ENCODE measurements at places on chromosomes 1 and 21. TPM values are rescaled to one million over a fixed set of nuclear protein-coding genes. Genes with fewer than 3 reads are reported as not detected.

DNA sequence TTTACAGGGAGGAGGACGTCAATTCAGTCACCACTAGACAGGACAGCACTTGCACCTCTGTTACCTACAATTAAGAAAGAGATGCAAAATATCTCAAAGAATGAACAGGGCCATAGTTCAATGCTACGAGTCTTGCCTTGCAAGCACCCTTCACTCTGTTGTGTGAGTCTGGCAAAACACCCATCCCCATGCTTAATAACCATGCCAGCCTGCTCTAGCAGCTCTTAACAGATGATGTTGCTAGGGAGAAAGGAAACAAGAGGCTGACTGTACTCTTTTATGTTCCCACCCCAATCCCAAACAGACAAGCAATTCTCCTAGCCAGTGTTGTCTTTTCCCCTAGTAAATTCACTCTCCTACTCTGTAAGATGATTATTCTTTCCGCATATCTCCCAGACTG is 5.3 kb downstream of the CBR1 start:
- no peak overlapping the region for H3K4me3 ChIP-seq
- peak; percentile 27 for DNase-seq
- peaks cover 24% of the 10 kb centered on the region for H3K4me1 ChIP-seq

DNA sequence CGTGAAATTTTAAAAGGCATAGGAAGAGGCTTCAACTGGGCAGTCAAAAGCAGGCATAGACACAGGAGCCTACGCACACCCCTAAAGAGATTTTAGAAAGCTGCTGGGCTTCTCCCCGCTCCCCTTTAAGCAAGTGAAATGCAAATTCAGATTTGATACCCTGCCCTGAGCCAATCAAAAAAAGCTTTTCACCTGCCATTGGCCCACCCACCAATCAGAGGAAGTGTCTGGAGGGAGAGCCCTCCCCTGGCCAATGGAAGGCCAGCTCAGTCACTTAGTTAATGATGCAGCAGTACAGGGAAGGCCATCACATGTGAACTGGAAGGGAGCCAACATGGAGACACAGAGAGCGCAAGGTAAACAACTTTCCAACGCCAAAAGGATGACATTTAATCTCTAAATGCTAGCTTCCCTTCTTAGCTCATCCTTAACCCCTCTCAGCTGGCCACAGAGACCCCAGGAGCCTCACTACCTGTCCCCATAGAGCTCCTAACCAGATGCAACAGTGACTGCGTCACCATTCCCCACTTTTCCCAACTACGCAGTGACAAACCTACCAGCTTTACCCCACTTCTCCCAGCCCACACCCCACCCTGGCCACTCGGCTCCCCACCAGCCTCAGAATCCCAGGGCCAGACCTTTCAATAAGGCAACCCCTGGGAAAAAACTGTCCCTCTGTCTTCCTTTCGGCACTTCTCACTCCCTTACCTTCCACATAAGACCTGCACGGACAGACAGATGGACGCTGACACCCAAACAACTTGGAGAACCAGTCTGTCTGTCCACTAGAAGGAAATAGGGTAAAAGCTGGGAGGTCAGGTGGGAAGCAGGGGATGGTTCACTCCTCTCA is 71.0 kb downstream of the CD46 start:
- H3K4me3 ChIP-seq, result peak overlapping the region; percentile 42
- H3K27ac ChIP-seq, result peak overlapping the region; percentile 94
- DNase-seq, result peak; percentile 97
- H3K27me3 ChIP-seq, result no peaks in the 10 kb centered on the region

The S100A14 gene
- polyA plus RNA-seq, result 764 TPM

DNA sequence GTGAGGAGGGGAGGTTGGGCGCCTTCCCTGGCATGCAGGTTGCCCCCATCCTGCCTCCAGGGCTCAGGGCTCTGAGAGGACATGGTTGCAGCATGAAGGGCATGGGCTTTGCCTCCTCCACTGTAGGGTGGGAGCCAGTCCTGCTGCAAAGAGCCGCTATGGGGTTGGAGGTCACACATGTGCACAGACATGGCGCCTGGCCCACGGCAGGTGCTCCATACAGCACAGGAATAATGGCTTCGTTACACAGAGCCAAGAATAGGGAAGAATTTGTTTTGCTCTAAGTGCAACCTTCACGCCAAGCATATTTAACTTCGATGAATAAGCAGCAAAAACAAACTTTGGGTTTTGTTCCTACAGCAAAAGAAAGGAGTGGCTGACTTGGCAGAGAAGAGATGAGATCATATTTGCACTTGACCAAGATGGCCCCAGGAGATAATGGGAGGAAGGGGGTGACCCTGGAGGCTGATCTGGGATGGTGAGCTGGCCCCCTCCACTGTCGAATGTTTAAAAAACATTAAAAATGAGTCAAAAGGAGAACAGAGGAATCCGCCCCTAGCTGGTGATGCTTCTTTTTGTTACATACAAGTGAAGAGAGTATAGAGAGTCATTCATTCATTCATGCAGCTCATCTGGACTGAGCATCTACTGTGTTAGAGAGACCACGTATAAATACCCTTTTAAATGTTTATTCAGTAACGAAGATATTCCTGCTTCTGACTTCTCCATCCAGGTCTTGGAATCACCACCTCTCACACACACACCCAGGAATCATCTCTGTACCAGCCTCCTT is 12.4 kb upstream of the C2CD2 start:
- no peaks in the 10 kb centered on the region for H3K36me3 ChIP-seq
- no peak overlapping the region for H3K4me3 ChIP-seq
- no peak for DNase-seq
- H3K4me1 ChIP-seq, result peaks cover 9% of the 10 kb centered on the region
- no peak overlapping the region for H3K27ac ChIP-seq

- H3K27ac ChIP-seq, result no peak overlapping the region
- no peaks in the 10 kb centered on the region for H3K27me3 ChIP-seq
- H3K36me3 ChIP-seq, result peaks cover 33% of the 10 kb centered on the region
- H3K4me3 ChIP-seq, result no peak overlapping the region
These were observed 20.1 kb upstream of the COL16A1 start for GRCh38 chr1:31723828-31724359.

The MATN1 gene
- not detected for polyA plus RNA-seq

GRCh38 chr1:84669831-84670230 is 20.4 kb downstream of the SSX2IP start:
- H3K4me3 ChIP-seq, result no peak overlapping the region

The SCYL3 gene
- polyA plus RNA-seq, result 4.4 TPM

- no peaks in the 10 kb centered on the region for H3K4me1 ChIP-seq
- no peak for DNase-seq
- H3K36me3 ChIP-seq, result no peaks in the 10 kb centered on the region
- no peak overlapping the region for H3K4me3 ChIP-seq
- no peaks in the 10 kb centered on the region for H3K27me3 ChIP-seq
These were observed 19.6 kb downstream of the KANK4 start for GRCh38 chr1:62299426-62300200.
